AG04450 (cell line): ENCODE measurements at places on chromosomes 13 and 19.

DNA sequence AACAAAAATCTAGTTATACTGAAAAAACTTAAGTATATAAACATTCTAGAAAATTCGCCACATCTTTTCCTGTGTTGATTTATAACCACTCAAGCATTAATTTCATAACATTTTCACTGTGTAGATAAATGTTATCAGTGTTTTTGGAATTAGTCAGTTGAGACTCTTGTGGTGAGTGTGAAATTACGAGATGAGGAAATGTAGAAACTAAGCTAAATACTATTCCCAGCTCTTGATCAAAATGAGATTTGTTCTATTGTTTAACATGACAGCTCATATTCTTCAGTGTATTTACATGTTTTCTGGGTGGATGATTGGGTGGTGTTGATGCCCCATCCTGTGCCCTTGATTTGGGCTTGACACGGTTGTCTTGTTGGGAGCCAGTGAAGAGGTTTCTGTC is 406.8 kb downstream of the DACH1 start:
- DNase-seq = no peak

GRCh38 chr19:41302624-41303351 is 7.2 kb upstream of the CCDC97 start:
- no peak for DNase-seq

DNA sequence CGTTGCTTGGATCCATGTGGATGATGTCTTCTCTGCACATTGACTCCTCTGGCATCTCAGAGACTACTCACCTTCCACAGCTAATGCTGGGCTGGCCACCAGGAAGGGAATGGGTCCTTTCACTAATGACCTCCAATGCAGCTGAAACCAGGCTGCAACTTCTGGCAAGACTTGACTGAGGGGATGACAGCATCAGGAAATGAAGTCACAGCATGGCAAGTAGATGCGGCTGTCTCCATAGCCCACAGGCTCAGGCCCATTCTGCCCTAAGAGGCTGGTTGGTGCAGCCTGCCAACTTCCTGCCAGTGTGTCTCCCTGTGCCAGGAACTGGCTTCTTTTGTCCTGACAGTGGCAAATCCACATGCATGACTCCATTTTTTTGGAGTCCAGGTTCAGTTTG is 467.3 kb downstream of the TSHZ3 start:
- no peak for DNase-seq

GRCh38 chr19:28586474-28586873 is 626.5 kb downstream of the UQCRFS1 start:
- DNase-seq = no peak

GRCh38 chr19:55753401-55753800 is 5.5 kb upstream of the RFPL4A start:
- DNase-seq = no peak

GRCh38 chr13:112725346-112726015 is 35.6 kb downstream of the ATP11A start:
- DNase-seq = no peak

DNA sequence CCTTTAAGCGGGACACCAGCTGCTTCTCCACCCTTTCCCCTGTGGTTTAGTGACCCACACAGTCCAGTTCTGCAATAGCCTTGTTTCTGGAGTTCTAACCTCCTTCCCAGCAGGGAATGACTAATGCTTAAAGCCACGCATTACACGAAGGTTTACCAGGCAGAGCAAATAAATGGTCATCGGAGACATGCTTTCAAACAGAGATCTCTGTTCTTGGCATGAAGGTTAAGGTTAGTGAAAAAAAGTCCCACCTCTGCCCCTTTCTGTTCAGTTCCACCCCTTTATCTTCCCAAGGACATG is 25.3 kb upstream of the MEDAG start:
- peak; percentile 81 for DNase-seq

DNA sequence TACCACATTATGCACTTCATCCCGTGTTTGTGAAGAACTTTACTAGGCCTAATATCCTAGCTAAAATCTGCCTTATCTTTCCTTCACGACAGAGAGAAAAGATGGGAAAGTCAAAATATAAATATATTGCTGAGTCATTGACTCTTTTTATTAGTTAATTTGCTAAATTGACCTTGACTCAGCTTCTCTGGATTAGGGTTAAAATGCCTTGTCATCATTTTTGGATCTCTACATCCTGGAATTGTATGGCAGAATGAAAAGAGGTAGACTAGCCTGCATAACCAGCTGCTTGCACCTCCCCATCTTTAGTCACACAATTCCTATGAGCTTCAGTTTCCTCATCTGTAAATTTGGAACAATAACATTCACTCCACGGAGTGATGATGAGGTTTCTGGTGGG is 280.3 kb downstream of the DCT start:
- DNase-seq = no peak

DNA sequence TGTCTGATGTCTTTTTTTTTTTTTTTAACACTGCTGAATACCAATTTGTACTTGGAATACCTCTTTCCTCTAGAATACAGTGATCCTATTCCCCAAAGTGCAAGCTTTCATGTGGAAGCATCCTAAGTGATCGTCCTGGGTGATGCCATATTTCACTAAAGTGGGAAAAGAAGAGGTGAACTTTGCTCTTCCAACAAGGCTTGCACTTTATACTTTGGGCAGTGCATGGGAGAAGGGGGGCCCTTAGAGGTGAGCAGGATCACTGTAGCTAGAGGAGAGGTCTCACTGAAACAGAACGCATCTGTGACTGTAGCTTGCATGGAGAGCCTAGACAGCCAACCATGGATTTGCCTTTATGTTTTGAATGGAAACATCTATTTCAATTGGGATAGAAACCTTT is 173.8 kb downstream of the STK24 start:
- DNase-seq = no peak

GRCh38 chr19:7994928-7995809 is 10.3 kb downstream of the ELAVL1 start:
- no peak for DNase-seq

- DNase-seq = no peak
Measured at GRCh38 chr19:10718205-10719196, 622 bp downstream of the DNM2 start.

GRCh38 chr19:18723871-18724377 is 40.4 kb downstream of the CRTC1 start:
- DNase-seq = no peak

GRCh38 chr19:49636233-49636932 is 3.6 kb downstream of the RRAS start:
- DNase-seq = no peak

DNA sequence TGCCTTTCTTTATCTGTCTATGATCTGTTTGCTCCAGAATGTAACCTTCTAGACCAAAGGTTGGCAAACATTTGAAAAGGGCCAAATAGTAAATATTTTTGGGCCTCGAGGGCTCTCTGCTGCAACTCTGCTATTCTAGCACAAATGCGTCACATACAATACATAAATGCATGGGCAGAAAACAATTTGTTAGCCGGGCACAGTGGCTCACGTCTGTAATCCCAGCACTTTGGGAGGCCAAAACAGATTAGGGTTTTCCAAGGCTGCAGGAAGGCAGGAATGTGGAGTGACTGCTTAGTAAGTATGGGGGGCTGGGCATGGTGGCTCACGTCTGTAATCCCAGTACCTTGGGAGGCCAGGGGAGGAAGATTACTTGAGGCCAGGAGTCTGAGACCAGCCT is 21.9 kb upstream of the EVI5L start:
- DNase-seq = no peak

- no peak for DNase-seq
Measured at GRCh38 chr19:45781214-45782161, 802 bp downstream of the DMPK start.

DNA sequence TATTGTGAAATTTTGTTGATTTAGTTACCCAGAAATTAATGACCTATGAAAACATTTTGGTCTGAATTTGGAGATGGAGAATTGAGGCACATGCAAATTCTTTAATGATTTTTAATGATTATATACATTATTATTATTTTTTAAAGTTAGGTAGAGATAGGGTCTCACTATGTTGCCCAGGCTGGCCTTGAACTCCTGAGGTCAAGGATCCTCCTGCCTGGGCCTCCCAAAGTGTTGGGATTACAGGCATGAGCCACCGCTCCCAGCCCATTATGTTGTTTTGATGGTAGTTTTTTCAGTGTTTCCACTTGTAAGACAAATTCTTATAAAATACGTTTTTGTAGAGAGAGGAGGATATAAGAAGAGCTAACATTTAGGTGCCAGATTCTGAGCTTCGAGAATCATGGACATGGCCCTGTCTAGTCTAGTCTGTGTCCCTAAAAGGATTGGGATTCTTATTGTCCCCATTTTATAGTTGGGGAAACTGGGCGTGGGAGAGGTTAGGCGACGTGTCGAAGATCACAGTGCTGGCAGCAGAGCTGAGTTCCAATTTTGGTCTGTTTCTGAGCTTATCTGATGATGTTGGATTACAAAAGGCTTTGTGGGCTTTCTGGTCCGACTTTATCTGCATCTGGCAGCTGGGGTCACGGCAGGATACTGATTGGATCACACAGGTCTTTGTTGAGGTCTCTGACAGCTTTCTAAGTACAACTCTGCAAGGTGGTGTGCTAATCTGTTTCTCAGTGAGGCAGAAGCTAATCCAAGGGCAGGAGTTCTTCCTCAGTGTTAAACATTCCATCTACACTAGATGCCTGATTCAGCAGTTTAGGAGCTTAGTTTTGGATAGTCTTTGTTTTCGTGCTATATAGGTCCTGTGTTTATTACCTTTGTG is 7.5 kb upstream of the WDR88 start:
- no peak for DNase-seq

DNA sequence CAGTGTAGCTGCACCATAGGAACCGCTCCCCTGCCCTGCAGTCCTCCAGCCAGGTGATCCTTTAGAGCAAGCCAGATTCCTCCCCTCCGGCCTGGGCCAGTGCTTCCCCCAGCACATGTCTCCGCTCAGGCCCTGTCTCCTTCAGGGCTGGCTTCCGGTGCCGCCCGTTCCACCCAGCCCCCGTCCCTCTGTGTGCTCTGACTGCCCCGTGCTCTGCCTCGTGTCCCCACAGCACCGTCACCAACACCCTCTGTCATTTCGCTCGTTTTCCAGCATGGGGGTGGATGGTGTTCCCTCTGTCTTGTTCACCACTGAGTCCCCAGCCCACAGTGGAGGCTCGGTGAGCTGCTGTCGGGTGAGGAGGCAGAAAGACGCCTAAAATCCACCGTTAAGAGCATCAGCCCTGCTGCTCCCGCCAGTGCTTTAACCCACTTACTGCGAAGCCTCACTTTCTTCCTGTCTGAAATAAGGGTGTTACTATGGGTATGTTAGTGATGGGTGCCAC is 54.5 kb downstream of the TSSK6 start:
- no peak for DNase-seq

DNA sequence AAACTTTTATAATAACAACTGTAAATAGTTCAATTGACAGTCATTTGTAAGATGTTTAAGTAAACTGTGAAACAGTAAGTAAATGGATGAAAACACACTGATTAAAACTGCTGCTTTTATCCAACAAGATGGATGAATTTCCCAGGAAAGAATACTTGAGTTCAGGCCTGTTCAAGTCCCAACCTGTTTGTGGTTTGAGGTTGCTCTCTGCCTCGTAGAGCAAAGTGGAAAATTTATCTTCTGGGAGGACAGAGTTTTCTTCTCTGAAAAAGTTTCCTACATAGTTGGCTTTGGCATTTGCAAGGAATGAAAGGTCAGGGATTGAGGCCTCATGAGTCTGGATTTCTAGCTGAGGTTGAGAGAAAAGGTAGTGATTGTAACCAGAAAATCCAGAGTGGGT is 15.2 kb upstream of the ZNF543 start:
- no peak for DNase-seq

DNA sequence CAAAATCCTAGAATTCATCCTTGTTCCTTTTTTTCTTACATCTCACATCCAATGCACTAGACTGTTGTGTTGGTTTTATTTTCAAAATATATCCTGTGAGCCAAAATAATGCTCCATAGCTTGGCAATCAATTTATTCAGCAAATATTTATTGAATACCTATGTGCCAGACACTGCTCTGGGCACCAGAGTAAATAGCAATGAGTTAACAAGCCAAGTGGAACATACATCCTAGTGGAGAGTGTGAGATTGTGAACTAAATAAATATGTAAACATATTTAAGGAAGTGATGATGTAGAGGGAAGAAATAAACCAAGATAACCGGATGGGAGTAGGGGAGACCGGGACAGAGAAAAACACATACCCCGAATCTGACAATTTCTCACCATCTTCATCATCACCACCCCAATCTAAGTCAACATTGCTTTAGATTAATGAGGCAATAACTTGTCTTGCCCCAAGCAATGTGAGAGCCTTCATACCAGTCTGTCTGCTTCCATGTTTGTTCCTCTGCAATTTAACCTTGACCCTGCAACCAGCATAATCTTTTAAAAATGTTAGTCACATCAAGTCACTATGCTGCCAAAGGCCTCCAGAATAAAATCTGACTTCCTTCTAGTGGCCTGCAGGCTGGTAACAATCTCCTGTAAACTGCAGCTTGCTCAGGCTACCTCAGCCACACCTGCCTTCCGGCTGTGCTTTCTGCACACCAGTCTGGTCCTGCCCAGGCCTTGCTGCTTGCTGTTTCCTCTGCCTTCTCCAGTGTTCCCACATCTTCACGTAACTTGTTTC is 199.2 kb downstream of the DLEU7 start:
- DNase-seq = no peak

GRCh38 chr13:79452239-79452913 is 28.6 kb upstream of the NDFIP2 start:
- no peak for DNase-seq

DNA sequence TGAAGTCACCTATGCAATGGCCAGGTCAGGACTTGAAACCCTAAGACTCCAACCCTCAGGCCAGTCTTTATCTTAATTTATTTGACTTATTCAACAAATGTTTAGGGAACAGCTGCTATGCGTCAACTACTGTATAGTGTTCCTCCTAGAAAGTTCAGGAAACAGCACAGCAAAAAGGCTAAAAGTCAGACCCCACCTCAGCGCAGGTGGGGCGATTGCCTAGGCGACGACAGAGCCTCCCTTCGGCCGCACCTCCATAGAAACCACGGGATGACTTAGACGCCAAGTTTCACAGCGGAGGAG is 502 bp downstream of the VRK3 start:
- DNase-seq = no peak

GRCh38 chr13:35722458-35723052 is 246.1 kb upstream of the MAB21L1 start:
- DNase-seq = no peak

DNA sequence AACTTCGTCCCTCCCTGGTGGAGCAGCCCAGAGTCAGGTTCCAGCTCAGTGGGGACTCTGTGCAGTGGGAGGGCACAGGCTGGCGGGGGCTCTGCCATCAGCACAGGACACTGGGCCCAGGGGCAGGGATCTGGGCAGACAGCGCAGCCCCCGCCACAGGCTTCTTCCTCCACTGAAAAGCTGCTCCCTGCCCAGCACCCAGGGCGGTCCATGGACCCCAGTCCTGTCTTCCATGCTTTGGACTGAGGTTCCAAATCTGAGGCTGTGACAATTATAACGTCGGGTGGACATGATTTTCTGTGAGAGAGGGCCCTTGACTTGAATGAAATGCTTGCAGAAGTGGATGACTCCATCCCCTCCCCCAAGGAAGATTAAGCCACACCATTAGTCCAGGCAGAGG is 21.2 kb upstream of the NCCRP1 start:
- DNase-seq = no peak

GRCh38 chr19:16764280-16764679 is 44.6 kb downstream of the NWD1 start:
- DNase-seq = no peak
